Activated CD4-positive, alpha-beta T cell treated with anti-CD3 and anti-CD28 coated beads for 1 hour (primary cell): ENCODE measurements at places on chromosomes 4 and X.

GRCh38 chr4:104279744-104280143 is 214.9 kb downstream of the CXXC4 start:
- DNase-seq = no peak

- DNase-seq = no peak
These were observed 76.9 kb downstream of the DIAPH2 start for GRCh38 chrX:96761566-96761965.

GRCh38 chr4:13917015-13917414 is 289.5 kb upstream of the BOD1L1 start:
- no peak for DNase-seq

- no peak for DNase-seq
These were observed 21.6 kb upstream of the PDCL2 start for GRCh38 chr4:55613621-55614020.

GRCh38 chr4:168487282-168488035 is 7.2 kb upstream of the DDX60L start:
- DNase-seq = no peak

DNA sequence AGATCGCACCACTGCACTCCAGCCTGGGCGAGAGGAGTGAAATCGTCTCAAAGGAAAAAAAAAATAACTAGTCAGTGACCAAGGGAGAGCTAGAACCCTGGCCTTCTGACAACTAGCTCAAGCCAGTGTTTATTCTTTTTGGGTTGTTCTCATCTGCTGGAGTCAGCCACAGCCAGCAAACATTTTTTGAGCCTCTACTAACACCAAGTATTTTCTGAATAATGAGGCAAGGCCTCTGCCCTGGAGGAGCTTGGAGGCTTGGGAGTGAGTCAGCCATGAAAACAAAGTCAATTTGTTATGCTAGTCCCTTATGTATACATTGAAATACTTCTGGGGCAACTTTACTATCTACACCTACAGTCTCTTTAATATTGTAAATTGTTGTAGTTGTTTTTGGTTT is 46.5 kb downstream of the TMA16 start:
- no peak for DNase-seq

DNA sequence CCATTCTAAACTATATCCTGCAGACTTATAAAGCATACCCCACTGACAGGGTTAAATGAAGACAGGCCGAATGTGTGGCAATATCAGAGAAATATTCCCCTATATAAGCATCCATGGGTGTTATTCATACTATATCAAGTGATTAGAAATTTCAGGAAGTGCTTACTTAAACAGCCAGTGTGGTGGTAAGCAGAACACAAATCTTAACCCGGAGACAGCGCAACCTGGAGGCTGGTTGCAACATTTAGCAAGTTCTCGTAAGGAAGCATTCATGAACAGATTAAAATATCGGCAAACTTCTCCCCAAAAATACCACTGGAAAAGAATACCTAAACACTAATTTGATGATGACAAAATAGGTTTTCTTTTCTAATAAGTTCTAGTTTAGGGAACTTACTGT is 261.2 kb downstream of the CBLL2 start:
- DNase-seq = no peak

- DNase-seq = no peak
These were observed 182.9 kb upstream of the NHS start for GRCh38 chrX:17192106-17192505.

- no peak for DNase-seq
These were observed 283.7 kb downstream of the AFF2 start for GRCh38 chrX:148784137-148784536.

DNA sequence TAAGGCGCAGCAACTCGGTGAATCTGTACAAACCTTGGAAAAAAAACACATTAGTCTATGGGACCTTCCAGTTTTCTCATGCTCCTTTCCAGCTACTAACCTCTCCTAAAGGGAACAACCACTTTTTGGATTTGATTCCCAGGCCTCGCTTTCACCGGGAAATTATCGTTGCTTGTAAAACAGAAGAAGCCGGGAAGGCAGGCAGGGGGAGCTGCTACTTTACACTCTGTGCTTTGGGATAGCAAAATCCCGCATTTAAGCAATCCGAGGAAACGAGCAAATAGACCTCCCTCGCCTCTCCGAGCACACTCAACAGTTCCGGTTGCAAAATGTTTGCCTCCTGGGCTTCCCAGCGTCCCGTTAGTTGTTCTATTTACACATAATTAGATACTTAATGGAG is 1.2 kb downstream of the CD38 start:
- DNase-seq = no peak

- DNase-seq = no peak
These were observed 881.6 kb downstream of the PCDH18 start for GRCh38 chr4:136650541-136651277.

DNA sequence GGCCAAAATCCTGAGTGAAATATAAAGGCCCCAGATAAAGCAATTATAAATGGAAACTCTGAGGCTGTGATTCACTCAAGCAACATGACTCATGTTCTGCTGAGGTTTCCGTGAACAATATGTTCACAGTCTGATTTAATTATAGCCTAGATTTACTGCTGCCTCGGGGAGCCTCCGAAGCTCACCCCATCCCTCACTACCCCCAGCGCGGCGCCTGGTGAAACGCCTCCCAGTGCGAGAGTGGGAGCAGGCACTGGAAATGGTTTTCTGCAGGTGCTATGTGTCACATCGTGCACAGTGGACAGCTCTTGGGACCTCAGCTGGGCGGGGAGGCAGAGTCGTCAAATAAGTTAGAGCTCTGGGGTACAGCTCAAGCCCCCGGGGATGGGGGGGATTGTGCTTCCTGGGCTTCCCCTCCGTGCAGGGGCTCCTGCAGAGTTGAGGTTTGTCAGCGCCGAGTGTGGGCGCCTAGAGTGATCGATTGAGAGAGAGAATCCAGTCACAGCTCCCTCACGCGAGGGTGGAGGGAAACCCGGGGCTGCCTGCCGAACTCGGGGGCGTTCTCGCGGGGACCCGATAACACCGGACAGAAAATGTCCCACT is 110.6 kb downstream of the PHKA2 start:
- no peak for DNase-seq

- DNase-seq = no peak
These were observed 8.5 kb upstream of the NFKB1 start for GRCh38 chr4:102492531-102493241.

DNA sequence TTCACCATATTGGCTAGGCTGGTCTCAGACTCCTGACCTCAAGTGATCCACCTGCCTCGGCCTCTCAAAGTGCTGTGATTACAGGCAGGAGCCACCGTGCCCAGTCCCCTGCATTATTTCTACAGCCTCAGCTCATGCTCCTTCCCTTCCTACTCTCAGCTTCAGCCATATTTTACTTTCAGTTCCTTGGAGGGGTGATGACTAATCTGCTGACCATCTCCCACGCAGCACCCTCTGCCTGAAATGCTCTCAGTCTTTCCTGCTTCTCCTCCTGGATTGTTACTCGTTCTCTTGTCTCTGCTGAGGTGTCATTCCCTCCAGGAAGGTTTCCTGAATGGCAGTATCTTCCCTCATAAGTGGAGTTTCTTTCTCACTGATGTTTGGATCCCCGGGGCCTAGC is 63.3 kb downstream of the MOSPD2 start:
- no peak for DNase-seq

DNA sequence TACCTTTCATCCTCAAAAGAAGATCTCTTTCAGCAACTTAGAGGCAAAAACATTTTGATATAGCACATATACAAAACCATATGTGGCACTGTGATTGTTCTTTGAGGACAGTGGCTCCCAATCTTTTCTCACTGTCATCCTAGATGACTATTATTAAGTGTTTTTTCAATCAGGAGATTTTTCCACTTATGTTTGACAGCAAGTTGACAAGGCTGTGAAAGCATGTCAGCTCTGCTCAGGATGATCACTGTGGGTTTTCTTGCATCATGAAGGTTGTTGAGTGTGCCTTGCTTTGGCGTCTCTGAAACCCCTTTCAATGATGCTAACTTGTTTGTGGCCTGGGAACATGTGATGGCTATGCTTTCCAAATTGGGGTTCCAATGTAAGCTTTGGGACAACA is 20.2 kb upstream of the NSUN7 start:
- no peak for DNase-seq

GRCh38 chrX:15911734-15912550 is 57.3 kb upstream of the AP1S2 start:
- DNase-seq = no peak

DNA sequence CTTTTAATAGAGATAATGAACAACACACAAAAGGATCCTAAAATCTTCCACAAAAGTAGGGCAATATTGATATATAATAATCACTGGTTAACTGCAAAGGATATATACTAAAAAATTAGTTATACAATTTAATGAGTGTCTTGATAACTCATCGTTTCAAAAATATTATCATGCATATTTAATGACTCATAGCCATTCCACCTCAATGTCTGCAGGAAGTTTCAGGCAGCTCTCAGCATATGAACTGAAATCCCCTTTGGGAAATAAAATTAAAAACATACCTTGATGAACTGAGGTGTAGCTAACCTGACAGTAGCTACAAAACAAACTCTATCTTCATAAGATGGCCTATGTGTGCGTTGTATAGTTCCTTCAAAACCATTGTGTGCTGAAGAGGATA is 62.9 kb downstream of the TMEM165 start:
- no peak for DNase-seq

- DNase-seq = no peak
These were observed 19.2 kb upstream of the WFS1 start for GRCh38 chr4:6250235-6250983.

DNA sequence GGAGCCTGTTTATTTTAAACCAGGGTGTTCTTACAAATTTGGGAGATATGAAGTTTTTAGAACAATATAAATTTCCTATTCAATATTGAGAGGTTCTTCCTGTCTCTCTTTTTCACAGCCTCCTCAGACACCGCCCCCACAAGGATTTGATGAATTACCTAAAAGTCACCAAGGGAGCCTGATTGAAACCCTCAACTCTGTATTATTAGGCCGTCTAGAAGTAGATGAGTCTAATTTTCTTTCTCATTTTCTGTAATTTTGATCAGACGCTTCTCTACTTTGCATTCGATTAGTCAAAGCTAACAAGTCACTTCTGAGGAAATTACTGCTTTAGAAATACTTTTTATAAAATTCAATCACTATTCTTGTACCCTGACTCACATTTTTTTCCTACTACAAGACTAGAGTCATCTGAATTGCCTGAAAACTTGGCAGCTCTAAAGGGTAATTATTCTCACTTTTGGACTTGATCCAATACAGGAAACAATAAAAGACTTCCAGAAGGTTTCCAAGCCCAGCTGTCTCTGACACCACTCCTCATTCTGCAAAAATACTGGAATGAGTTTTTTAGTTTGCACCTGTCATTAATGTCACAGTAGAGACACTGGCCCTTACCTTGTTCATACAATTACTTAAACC is 111.2 kb downstream of the ELOVL6 start:
- DNase-seq = no peak

GRCh38 chr4:189090174-189090814 is 850.4 kb upstream of the FRG1 start:
- no peak for DNase-seq

DNA sequence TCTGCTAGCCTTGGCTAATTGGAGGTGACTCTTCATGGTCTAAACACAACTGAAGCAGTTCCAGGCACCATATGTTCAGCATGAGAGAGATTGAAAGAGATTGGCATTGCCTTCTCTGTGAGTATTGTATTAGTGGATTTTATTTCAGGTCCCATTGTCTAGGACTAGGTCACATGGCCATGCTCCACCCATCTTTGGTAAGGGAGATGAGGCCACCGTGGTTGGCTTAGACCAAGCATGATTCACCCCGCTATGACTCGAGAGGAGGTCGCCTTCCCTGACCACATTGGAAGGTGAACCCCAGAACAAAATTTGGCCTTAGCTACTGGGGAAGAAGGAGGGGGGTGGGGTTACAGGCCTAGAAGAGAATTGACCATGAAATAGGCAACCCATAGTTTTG is 109.9 kb upstream of the BCOR start:
- DNase-seq = no peak

DNA sequence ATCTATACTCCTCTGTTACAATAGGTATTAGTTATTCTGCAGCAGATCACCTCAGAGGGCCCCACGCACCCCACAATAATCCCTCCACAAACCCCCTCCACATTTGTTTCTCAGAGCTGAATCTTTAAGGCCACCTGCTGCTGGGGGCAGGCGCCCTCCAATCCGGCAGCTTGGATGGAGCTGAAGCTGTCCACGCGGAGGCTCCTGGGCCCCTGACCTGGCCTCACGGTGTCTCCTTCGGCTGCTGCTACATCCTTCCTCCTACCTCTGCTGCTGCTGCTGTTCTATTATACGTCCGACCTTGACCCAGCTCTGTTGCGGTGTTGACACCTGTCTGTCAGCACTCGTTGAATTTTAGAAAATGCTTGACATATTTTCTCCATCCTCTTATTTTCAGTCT is 430.2 kb upstream of the ZFP42 start:
- DNase-seq = no peak

- DNase-seq = no peak
These were observed 85.0 kb upstream of the SORBS2 start for GRCh38 chr4:185896817-185897488.

GRCh38 chrX:9878146-9878820 is 88.9 kb upstream of the CLDN34 start:
- no peak for DNase-seq

DNA sequence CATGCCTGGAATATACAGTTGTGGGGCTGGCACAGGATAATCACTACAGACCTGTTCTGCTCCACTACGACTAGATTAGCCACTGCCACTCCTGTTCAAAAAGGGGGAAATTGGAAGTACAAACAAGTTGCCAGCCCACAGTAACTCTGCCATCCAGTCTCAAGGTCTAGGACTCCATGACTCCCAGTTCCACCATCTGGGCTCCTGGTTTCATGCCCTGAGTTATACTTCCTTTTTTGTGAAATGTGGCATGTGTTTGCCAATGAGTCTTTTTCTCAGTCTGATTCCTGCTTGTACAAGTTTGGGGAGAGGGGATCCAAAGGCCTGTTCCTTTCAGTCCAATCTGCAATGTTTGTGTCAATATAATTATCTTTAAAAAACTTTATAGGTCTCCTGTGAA is 1.0 kb upstream of the BLOC1S4 start:
- DNase-seq = no peak

DNA sequence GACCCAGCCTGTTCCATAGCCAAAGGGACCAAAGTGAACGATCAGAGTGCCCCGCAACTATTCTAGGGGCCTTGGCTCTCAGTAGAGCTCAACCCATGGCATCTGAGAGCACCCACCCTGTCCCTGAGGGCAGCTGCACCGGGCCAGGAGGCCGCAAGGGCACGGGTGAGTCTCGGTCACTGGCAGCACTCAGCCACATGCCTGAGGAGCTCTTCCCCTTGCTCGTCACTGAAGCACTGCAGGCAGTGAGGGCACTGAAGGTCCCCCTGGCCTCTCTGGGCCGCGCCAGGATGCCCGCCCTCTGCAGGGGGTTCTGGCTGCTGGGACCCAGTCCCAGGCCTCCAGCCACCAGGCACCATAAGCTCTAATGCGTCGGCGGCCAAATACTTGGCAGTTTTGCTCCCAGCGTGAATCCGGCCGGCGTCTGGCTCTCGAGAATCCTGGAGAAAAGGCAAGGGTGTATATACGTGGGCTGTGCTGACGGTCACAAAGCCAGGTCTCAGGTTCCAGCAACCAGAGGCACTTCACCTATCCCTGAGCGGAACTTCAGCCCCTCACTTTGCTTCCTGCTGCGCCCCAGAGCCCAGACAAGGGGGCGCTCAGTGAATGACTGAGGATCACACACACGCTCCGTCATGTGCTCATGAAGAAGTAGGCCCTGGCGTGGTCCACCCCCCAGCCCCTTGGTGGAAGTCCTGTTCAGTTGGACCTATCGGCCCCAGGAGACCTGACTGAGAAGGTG is 13.9 kb downstream of the TNIP2 start:
- DNase-seq = no peak
